CD4-positive, alpha-beta T cell treated with Interleukin-12 subunit alpha and Interleukin-12 subunit beta, for 1 hour (primary cell): ENCODE measurements at places on chromosomes 1 and 21.

- DNase-seq, result no peak
These were observed 126.6 kb downstream of the PSMG1 start for GRCh38 chr21:39056636-39057035.

DNA sequence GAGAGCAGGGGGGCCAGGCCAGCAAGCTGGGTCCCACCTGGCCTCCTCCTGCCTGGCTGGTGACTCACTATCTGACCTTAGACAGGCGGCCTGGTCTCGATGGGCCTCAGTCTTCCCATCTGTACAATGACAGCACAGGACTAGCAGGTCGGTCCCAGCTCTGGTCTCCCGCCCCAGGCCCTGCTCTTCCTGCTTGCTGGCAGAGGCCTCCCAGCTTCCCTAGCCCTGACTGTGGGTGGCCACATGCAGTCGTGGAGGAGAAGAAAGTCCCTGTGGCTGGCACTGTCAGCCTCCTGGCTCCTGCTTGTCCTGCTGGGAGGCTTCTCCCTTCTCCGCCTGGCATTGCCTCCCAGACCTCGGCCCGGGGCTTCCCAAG lies 817 bp downstream of the EXTL1 start:
- no peak for DNase-seq

- no peak for DNase-seq
These were observed 442.4 kb downstream of the LTN1 start for GRCh38 chr21:28550057-28550825.

GRCh38 chr1:25890239-25891034 lies 14.9 kb upstream of the PAQR7 start:
- DNase-seq, result no peak

GRCh38 chr1:42674682-42675081 lies 7.5 kb upstream of the YBX1 start:
- no peak for DNase-seq
